ENCODE measurements at places on chromosomes 12 and 14.

- no peak for DNase-seq
Observed at GRCh38 chr12:107735763-107736162, 25.2 kb downstream of the PRDM4 start.

DNA sequence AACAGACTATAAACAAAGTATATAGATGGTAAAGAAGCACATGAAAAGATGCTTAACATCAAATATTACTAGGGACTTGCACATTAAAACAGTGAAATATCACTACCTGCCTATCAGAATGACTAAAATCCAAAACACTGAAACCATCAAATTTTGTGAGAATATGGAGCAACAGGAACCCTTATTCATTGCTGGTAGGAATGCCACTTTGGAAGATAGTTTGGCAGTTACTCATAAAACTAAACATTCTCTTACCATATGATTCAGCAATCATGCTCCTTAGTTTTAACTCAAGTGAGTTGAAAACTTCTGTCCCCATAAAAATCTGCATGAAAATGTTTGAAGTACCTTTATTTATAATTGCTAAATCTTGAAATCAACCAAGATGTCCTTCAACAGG lies 297.6 kb downstream of the DAD1 start:
- no peak for DNase-seq

DNA sequence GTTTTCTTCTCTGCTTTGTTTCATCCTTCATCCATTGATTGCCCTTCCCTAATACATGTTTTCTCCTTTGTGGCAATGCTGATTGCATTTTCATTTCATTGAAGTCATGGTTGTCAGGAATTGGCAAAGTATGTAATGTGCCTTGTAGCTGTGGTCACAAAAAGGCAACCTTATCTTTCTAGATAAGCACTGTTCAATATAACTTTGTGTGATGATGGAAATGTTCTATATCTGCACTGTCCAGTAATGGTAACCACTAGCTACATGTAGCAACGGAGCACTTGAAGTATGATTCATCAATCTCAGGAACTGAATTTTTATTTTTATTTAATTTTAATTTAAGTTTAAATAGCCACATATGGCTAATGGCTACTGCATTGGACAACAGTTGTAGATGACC lies 79.8 kb downstream of the PCNX1 start:
- no peak for DNase-seq

DNA sequence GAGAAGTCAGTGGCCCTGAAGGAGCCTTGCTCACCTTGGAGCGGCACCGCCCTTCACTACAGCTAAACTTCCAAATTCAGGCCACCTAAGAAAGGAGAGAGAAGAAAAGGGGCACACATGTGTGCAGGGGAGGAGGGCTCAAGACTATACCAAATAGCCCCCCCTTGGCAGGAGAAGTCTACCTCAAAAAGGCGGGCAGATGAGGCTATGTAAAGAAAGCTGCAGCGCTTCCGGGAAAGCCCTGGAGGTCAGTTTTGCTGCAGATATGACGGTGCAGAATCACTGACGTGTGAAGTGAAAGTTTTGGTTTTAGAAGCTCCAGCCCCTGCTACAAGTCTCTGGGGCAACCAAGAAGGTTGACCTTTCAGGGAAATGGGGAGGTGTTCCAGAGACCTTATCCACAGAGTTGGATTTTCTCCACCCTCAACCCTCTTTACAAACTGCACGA lies 48.2 kb upstream of the PNMA1 start:
- no peak for DNase-seq

DNA sequence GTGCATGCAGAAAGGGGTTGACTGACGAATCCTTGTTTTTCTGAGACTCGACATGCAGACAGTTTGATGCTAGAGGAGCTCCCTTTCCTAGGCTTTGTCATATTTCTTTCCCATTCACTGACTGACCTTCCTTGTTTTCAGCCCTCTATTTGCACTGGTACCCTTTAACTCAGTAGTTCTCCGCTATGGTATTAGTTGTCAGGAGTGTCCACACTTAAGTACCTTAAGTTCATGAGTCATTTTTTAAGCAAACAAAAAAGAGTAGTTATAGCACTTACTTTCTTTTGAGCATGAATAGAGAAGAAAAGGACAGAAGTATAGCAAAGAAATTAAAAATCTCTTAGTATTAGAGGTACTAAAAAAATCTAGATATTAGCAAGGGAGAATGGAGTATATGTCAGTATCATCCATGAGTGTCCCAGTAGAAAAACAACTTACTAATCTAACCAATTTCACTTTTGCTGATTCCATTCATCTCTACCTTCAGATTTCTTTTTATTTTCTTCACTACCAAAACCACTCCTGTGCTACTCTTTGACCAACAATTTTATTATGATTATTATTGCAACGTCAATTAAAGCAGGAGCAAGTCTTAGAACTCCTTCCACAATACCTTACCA lies 8.3 kb downstream of the ATP2B1 start:
- no peak for DNase-seq

GRCh38 chr12:68665016-68665569 lies 21.7 kb upstream of the NUP107 start:
- DNase-seq = no peak
